Activated CD4-positive, alpha-beta T cell treated with anti-CD3 and anti-CD28 coated beads, Interleukin-2, amount 50 U/mL, for 48 hours (primary cell): ENCODE measurements at places on chromosomes 13 and 19.

DNA sequence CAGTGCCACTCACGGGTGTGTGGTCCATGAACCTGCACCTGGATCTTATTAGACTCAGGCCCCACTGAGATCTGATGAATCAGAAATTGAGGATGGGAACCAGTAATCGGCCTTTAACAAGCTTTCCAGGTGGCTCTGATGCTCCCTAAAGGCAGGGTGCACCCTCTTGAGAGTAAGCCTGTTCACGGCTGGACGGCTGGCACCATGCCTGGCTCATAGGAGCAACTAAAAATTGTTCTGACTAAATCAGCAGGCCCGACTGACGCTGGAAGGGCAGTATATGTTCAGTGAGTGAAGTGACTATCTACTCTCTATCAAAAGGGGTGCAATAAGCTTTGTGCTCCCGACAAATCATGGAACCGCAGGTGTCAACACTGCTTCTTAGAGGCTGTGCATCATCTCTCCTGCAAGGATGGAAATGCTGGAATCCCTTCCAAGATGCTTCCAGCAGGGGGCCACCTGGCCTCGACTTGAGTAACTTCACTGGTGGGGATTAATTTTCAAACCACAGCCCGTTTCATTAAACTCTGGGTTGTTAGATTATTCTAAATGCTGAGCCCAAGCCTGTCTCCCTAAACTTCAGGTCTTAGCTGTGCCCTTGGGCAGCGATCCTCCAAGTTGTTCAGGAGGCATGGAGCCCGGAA lies 28.4 kb downstream of the TMTC4 start:
- no peak for DNase-seq

GRCh38 chr13:50587115-50587514 lies 256.4 kb downstream of the DLEU7 start:
- no peak for DNase-seq

DNA sequence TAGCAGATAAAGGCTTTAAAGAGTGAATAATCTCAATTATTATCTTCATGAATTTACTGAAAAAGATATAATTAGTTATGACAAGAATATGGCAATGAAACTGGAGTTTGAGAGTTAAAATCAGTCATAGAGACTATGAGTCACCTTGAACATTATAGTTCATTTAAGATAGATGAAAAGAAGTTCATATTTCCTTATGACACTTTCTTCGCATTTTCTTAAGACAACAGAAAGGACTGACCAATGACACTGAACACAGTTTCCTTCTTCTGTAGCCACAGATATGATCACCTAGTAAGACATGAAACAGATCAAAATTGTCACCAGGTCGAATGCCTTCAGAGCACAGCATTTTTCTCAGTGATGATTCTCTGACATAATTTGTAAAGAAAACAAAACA lies 202.1 kb downstream of the KLF12 start:
- no peak for DNase-seq

- no peak for DNase-seq
These were observed 1732.9 kb upstream of the SLC10A2 start for GRCh38 chr13:104799152-104799551.

DNA sequence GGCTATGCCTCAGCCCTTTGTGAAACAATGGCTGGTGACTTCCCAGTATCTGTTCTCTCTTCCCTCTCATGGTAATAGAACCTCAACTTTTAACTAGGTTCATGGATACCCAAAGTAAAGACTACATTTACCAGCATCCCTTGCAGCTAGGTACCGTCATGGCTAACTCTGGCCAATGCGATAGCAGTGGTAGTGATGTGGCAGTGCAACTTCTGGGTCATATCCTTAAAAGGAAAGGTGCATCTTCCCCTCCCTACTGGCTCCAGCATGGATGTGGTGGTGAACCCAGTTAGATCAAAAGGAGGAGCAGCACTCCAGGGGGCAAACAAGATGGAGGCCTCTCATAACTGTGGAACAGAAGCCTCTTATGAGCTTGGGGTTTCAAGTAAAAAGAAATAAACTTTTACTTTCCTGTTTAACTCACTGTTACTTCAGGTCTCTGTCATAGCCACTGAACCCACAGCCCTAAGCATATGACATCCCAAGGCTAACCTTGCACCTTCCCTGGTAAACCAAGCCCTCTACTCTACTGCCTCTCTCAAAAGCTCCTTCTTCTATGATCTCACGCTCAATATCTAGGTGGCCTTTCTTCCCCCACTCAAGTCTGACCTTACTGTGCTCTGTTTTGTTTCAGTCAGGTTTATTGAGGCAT lies 104.4 kb downstream of the DOCK9 start:
- no peak for DNase-seq

DNA sequence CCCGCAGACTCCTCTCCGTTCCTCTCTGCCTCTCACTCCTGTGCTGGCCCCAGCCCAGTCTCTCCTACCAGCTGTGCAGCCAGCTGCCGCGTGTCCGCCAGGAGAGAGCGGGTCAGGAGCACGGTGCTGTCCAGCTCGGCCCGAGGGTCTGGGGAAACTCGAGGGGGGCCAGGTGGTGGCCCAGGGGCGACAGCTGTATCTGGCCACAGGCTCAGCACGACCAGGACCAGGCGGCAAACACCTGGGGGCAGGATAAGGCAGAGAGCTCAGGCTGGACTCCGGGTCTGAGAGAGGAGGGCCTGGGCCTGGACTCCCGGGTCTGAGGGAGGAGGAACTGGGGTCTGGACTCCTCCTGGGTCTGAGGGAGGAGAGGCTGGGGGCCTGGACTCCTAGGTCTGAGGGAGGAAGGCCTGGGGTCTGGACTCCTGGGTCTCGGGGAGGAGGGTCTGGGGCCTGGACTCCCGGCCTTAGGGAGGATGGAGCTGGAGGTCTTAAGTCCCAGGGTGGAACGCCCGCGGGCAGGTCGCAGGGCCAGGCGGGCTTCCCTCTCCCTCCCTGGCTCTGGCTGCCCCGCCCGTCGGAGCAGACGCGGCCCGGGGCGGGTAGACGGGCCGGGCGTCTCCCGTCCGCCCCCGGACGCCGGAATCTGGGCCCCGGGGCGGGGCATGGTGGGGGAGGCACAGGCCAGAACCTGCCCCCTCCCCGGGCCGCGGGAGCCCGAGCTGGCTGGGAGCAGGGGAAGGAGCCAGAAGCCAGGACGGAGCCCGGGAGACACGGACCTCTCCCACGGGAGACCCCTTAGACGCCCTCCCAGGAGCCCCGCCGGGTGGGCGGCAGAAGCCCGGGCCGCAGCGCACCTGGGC lies 1.3 kb downstream of the IL11 start:
- no peak for DNase-seq

DNA sequence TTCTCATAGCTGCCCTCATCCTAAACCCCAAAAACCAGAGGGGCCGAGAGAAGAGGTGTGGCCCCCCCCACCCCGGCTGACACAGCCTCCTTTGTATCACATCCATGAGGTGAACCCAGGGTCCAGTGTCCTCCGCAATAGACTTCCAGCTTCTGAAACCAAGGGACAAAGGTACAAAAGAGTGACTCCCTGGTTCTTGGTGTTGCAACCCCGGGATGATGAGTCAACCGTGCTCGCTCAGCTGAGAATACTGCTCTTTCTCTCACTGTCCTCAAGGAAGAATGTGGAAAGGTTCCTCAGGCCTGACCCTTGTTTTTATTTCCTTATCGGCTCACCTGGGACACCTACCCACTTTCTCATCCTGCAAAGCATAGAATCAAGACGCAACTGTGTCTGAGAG lies 5.5 kb downstream of the SLC15A1 start:
- DNase-seq: no peak

DNA sequence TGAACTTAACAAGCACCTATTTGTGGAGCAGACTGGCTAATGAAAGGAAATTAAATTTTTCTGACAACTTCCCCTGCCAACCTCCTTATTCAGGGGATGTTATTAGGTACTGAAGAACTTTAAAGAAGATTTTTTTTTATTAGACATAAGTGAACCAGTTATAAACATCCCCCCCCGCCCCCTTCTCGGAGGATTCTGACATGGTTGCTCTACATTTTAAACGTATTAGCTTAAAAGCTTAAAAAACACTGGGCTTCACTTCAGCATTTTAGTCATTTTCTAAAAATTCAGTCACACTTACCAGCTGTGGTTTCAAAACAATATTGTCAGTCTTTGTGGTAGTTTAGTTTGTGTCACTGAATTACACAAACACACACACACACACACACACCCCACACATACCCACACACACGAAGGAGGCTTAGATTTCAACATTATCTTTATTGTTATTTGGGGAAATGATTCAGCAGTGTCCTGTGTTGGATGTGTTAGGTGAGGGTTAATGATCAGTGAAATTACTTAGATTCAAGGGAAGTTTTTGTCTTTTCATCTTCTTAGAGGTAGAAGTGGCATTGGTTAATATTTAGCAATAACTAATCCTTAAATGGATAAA lies 145.7 kb downstream of the PCCA start:
- no peak for DNase-seq

DNA sequence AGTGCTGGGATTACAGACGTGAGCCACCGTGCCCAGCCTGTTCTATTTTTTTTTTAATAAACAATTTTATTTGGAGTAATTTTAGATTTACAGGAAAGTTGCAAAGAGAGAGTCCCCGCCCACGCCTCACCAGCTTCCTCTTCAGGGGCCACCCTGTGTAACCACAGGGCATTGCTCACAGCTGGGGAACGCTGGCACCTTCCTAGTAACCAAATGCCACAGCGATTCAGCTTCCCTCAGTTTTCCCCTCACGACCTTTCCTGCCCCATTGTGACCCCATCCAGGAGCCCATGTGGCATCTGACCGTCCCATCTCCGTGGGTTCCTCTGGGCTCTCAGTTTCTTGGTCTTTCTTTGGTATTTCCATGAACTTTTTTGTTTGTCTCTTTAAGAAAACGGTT lies 83.9 kb downstream of the GNG7 start:
- DNase-seq: peak; percentile 87

- no peak for DNase-seq
These were observed 15.3 kb downstream of the ZAR1L start for GRCh38 chr13:32299893-32300292.

DNA sequence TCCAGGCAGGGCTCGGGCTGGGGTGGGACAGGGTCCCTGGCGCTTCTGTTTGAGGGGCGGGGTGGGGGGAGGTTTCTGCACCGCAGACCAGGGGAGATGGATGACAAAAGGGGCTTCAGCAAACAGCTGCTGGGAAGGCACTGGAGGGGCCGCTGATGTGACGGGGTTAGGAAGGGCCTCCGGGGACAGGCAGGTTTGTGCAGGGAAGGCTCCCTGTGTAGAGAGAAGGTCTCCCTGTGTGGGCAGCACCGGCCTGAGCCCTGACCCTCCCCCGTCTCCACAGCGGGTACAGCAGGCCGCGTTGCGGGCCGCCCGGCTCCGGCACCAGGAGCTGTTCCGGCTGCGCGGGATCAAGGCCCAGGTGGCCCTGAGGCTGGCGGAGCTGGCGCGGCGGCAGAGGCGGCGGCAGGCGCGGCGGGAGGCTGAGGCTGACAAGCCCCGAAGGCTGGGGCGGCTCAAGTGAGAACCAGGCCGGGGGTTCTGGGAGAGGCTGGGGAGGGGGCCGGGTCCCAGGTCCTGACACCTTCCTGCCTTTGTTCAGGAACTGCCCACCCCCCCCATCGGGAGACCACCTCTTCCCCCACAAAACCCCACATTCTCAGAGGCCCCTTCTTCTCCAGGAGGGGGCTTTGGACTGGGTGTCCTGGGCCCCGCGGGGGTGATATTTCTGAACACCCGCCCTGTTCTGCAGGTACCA lies 9.9 kb downstream of the NOP53 start:
- no peak for DNase-seq

- DNase-seq: no peak
These were observed 3.5 kb upstream of the DLEU7 start for GRCh38 chr13:50846861-50847475.

- DNase-seq: no peak
These were observed 3.2 kb downstream of the SYDE1 start for GRCh38 chr19:15110418-15110815.

DNA sequence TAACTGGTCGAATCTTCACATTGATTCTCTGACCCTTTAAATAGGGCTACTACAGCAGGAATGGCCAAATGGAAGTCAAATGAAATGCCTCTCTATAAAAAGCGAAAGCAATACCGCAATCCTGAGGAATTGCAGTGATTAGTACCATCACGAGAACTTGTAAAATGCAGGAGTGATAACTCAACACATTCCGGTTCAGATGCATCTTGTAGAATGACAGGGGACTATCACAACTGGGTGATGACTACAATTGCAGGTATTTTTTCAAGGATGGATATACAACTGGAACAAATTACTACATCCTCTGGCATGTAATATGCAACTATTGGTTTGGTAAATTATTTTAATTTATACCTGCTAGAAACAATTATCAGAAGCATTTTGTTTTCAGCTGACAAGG lies 140.4 kb downstream of the PCDH20 start:
- DNase-seq: no peak

DNA sequence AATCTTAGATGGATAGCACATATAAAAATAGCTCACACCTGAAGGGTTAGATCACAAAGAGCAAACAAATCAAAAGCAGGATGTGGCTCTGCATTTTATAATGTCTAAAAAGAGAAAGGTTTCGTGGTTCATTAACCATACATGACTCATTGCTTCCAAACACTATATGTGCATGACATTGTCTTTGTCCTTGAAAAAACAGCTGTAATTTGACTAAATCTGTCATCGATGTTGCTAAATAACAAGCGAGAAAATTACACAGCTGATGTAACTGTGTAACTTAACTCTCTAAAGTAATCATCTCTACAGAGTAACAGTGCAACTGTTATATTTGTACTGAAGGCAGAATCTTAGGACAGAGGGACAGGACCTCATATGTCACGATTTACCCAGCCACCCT lies 383.1 kb upstream of the GPC6 start:
- no peak for DNase-seq

GRCh38 chr13:48167866-48168265 lies 65.1 kb upstream of the ITM2B start:
- no peak for DNase-seq

- no peak for DNase-seq
These were observed 526.1 kb downstream of the KLF12 start for GRCh38 chr13:73608157-73608516.

DNA sequence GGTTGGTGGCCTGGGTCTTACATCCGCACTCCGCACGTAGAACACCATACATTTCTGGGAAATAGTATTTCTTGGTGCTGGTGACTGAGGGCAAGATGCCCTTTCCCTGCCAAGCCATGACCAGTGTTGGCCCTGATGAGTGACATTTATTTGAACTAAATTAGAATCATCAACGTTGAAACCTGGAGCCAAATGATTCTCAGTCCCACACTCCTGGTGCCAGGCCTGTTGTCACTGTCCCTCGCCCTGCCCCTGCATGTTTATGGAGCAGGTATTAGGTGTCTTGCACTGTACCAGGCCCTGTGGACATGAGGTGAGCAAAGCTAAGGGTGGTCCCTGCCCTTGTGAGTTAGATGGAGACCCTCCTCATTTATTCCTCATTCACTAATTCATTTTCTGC lies 5.8 kb downstream of the CHST8 start:
- DNase-seq: no peak

DNA sequence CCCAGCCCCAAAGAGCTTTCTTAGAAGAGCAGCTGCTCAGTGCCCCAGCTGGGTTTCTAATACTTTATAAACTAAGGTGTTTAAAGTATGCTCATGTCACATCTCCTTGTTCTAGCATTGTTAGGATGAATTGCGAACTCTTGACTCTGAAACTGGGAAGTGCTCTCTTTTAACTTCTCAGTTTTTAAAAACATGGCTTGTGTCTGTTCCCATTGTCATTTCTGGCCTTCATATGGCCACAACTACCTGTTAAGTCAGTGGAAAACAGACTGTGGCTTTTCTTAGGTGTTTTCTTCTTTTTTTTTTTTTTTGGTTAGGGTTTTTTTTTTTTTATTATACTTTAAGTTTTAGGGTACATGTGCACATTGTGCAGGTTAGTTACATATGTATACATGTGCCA lies 164.7 kb downstream of the KCNRG start:
- no peak for DNase-seq
